ENCODE measurements at places on chromosomes 12 and 14.

DNA sequence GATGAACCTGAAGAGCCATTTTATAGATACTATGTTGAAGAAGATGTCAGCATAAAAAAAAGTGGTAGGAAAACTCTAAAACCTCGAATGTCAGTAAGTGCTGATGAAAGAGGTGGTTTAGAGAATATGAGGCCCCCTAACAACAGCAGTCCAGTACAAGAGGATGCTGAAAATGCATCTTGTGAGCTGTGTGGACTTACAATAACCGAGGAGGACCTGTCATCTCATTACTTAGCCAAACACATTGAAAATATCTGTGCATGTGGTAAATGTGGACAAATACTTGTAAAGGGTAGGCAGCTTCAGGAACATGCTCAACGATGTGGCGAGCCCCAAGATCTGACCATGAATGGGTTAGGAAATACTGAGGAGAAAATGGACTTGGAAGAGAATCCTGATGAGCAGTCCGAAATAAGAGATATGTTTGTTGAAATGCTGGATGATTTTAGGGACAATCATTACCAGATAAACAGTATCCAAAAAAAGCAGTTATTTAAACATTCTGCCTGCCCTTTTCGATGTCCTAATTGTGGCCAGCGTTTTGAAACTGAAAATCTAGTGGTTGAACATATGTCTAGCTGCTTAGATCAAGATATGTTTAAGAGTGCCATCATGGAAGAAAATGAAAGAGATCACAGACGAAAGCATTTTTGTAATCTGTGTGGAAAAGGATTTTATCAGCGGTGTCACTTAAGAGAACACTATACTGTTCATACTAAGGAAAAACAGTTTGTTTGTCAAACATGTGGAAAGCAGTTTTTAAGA lies 17.8 kb upstream of the HSPA2 start:
- no peak for DNase-seq

DNA sequence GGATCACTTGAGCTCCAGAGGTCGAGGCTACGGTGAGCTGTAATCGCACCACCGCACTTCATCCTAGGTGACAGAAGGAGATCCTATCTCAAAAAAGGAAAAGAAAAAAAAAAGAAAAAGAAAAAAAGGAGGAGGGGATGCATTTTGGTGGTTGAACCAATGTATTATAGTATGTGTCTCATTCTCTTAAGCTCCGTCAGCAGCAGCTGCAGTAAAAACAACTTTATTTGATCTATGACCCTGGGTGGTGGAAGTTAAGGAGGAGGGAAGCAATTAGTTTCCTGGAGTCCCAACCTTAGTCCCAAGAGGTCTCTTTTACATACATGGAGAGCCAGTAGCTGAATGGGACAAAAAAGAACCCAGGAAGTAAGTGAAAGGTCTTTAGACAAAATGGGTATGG lies 26.8 kb upstream of the APOF start:
- DNase-seq, result no peak

GRCh38 chr12:51439330-51439729 lies 14.7 kb downstream of the SLC4A8 start:
- no peak for DNase-seq

DNA sequence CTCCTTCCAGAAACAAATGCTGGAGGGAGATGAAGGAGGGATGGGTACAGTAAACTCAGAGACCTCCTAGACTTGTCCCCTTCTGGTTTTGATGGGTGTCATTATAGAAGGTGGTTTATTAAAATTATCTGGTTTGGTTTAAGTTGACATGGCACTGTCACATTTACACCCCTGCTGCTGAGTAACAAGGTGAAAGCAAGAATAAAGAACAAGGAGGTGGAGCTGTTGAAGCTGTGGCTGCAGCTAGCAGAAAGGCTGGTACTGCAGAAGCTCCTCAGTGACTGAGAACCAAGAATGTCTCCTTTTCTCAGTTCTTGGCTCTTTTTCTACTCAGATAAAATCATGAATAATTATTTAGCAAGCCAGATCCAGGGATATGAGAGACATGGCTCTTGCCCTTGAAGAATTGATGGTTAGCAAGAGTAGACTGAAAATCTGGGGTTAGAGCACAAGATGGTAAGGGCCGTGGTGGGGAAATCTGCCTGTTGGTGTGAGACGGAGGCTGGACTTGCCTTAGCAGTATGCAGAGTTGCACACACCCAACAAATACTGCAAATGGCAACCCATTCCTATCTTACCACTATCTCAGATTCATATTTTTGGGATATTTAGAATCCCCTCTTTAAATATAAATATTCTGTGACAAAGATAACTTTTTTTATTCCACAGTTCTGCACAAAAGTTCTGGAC lies at the start of gene GZMH:
Gene GZMH, minus strand, starts transcription at position 31 of the 690 bp plus-strand sequence. CDS start 72 bp downstream, outside the sequence.
- no peak for DNase-seq

DNA sequence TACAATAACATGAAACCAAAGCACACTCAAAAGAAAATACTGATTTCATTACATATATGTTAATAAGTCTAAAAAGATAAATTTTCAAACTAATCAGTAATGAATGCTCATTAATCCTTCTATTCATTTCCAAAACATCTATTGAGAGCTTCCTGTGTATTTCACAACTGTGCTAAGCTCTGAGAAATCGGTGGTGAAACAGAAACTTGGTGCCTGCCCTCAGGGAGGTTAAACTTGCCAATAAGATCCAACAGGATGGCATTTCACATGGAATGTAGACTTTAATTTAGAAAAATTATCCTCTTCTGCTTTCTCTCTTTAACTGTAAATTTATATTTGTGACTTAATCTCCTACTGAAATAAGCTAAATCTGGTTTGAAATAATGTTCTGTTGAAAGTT lies 70.9 kb upstream of the SLC38A4 start:
- DNase-seq, result no peak

- DNase-seq, result peak; percentile 88
Observed at GRCh38 chr12:113222730-113223531, 1.7 kb downstream of the TPCN1 start.

GRCh38 chr14:69129264-69129880 lies 23.5 kb downstream of the DCAF5 start:
- peak; percentile 87 for DNase-seq

DNA sequence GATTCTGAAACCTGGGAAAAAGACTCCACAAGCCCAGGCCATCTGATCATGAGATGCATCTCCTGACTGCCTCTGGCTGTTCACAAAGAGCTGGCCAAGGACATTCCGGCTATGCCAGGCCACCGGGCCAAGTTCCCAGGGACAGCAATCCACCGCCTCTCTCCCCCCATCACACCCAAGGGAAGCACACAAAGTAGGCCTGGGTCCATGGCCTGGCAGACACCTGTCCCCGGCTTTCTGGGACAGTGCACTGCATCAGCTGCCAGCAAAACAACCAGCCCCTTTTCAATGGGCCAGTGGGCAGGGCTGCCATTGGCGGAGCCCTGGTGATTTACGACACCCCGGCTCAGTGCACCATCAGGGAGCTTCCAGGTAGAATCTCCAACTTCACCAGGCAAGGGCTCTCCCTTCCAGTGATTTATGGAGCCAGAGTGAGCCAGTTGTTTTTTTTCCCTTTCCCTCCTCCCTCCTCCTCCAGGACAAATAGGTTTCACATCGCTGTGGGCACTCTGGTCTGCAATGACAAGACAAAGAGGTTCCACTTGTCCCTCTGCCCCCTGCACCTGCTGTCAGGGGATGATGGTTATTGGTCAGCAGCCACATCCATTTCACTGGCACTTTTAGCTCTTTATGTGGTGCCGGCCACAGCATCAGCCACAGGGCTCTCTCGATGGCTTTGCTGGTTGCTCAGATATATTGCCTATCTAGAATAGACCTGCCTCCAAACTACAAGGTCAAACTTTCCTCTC lies 149.6 kb downstream of the SLC38A6 start:
- DNase-seq, result no peak

DNA sequence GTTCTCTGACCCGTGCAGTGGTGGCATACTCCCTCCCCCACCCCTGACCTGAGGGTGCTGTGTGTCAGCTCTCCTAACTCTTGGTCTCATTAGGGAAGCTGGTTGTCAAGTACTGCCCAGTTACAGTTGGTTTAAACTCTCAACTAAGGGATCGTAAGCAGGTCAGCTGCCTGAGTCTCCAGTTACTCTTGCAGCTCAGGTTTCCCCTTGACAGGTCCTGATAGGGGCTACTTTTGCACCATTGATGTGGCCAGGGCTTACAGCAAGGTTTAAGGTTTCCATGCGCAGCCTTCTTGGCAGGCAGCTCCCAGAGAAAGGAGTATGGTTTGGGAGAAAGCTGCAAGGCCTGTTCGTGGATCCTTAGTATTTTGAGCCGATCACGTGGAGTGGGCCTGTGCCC lies 74.5 kb downstream of the ETV6 start:
- DNase-seq, result no peak

DNA sequence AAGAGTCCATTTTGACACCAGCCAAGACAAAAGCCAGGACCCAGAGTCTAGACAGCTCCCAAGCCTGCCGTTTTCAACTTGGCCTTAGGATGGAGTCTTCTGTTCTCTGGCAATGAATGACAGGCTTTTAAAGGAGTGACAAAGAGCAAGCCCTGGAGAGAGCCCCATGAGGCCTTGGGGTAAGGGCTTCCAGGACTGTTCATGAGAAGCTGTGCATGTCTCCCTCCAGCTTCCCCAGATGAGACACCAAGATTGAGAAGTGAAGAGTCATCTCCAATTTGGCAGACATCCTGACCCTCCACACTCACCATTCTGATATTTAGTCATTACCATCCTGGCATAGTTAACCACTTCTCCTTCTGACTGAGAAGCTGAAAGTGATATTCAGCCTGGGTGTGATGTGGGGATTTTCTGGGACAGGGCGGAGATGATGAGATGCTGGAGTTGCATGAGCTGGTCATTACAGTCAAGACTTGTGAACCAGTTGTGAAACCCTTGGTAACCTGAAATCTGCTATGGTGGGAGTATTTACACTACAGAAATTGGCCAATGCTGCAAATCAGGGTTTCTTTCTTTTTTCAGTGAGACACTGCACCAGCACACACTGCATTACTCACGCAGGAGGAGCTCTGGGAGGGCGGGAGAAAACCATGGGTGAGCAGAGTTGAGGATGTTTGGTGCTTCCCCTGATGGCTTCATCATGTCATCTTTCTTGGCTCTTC lies 77.8 kb downstream of the VCPKMT start:
- peak; percentile 98 for DNase-seq

GRCh38 chr12:67193704-67194103 lies 75.5 kb upstream of the CAND1 start:
- DNase-seq, result peak; percentile 16

All from AG10803 (cell line).